ENCODE measurements at places on chromosomes 4 and X.

- no peak for DNase-seq
Measured at GRCh38 chrX:120672389-120672788, 42.5 kb upstream of the C1GALT1C1 start.

- DNase-seq = no peak
Measured at GRCh38 chrX:153968255-153968654, 3.4 kb downstream of the HCFC1 start.

DNA sequence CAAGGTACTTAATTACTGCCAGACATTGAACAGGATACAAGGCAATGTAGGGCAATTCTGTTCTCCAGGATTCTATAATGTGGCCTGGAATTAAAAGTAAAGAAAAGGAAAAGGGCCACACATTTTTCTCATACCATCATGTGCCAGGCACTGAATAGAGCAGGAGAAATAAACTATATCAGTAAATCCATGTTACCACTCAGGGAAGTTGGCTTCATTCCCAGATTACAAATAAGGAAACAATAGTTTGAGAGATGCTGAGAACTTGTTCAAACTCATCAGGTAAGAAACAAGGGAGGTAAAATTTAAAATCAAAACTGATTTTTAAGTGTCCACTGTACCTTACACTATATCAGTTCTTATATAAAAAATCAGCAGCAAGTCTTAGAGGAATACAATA lies 645.0 kb upstream of the ATOH1 start:
- DNase-seq = no peak

DNA sequence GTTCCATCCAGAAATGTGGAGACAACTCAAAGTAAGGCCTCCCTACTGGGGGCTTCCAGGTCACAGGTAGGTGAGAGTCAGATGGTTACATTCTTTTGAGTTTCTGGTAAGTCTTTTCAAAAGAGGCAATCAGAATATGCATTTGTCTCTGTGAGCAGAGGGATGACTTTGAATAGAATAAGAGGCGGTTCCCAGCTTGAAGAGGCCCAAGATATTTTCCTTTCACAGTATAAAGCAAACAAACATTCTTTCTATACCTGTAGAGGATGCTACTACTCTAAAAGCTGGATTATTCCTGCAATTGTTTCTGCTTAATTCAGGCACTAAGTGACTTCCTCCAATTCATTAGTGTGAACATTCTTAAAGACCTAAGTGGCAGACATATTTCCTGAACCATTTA lies 44.4 kb downstream of the DIAPH2 start:
- no peak for DNase-seq

DNA sequence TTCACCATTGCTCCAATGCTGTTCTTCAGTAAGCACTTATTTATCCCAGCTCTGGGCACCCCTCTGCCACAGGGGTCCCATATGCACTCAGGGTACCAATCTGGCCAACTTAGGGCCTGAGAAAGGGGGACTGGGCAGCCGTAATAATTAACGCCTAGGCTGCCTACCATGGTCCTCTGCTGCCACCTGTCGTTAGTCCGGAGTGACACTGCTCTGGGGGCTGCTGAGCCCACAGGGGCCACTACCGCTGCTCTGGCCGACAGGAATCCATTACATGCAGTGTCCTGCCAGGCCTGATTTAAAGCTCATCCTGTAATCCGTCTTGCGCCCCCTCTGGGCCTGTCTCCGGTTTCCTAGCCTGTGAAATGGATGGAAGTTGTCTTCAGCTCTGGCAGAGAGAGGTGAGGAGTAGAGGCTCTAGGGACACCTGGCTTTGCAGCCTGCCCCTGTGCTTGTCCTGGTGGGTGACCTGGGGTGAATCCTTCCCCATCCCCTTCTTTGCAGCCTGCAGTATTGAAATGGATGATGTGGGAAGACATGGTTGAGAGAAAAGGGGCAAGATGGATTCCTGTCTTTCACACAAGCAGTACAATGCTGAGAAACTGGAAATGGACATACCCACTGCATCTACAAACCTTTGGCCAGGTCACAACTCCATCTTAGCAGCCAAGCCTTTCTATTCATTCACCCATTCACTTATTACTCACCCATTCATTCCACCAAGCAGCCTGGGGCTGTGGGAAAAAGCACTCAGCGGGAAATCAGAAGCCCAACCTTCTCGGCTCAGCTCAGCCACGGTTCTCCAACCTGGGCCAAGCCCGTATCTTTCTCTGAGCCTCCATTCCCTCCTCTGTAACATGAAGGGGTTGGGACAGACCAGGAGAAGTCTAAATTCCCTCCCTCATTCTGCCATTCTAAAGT lies 116.3 kb upstream of the NALF2 start:
- peak; percentile 7 for DNase-seq

DNA sequence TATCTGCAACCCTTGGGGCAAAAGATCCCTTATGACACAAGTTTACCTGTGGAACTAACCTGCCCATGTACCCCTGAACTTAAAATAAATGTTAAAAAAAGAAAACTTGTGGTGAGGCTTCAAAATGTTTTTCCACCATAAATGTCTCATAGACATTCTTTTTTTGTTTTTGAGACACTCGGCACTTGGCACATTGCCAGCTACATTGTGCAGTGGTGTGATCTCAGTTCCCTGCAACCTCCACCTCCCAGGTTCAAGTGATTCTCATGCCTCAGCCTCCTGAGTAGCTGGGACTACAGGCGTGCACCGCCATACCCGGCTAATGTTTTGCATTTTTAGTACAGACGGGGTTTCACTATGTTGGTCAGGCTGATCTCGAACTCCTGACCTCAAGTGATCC lies 528.9 kb upstream of the CXorf51A start:
- no peak for DNase-seq

GRCh38 chrX:85309717-85310116 lies 65.9 kb downstream of the ZNF711 start:
- no peak for DNase-seq

DNA sequence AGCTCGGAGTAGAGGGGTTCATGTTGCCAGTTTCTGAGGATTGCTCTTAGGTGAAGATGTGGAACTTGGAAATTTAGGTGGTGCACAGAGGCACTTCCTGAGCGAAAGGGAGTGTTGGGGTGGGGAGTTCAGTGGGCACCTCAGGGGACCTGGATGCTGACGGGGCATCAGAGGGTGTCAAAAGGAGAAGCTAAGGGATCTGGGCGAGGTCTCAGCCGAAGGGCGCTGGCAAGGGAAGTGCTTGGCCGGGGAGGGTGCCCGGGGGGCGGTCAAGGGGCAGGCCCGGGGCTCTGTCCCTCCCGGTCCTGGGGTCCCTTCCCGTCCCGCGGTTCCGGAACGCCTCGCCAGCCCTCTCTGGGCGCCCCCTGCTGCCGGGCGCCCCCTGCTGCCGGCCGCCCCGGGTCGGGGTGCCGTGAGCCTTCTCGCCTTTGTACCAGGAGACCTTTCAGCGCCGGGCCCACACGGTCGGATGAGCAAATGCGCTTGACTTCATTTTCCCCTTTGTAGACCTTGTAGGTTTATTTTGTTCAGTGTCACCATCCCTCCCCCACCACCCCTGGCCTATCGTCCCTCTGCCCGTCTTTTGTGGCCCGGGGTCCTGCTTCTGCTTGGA lies 3.0 kb upstream of the PHOX2B start:
- no peak for DNase-seq

GRCh38 chr4:61443813-61444510 lies 243.8 kb downstream of the ADGRL3 start:
- no peak for DNase-seq

DNA sequence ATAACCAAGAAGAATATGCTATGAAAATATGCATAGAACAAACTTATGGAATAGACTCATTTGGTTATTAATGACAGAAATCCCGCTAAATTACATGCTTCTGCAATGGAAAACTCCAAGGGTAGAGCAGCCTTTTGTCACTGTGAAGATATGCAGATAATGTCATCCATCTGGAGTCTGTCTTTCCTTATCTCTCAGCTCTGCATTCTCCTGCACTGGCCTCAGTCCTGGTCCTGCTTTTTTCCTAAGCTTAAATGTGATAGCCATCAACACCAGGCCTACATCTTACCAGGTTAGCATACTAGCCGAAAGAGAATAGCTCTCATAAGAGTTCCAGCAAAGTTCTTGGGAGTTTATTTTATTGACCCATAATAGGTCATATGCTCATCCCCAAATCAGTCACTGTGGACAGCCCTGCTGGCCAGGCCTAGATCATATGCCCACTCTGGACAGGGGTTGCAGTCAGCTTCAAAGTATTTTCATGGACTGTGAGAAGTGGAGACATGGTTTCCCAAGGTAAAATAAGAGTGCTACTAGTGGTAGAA lies 86.5 kb upstream of the LEF1 start:
- no peak for DNase-seq

DNA sequence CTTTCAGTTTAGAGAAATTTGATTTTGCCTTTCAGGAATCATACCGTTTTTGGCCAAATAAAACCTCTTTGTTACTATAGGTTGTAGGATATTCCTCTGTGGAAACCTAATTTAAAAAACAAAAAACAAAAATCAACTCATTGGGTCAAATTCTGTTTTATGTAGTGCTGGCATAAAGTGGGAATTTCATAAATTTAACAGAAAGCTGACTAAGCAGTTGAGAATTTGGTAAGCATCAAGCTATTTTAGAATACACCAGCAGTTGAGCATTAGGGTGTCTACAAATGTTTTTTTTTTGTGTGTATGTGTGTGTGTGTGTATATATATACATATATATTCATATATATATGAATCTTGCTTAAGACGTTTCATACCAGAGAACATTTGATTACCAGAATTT lies 47.4 kb downstream of the C4orf33 start:
- DNase-seq = no peak

GRCh38 chrX:140815868-140816267 lies 106.3 kb downstream of the LINC00632 start:
- no peak for DNase-seq
